Uterus (tissue), 4 donors: ENCODE measurements at places on chromosomes 11 and 22. TPM values are rescaled to one million over a fixed set of nuclear protein-coding genes. Genes with fewer than 3 reads are reported as not detected.

- no peak for DNase-seq
Measured at GRCh38 chr11:43904742-43905535, 24.3 kb downstream of the ALKBH3 start.

The TMEM179B gene
- total RNA-seq, result 83.8 TPM

- no peak for DNase-seq
Measured at GRCh38 chr11:11155962-11156815, 196.9 kb downstream of the CSNK2A3 start.

The KCNK4 gene
- total RNA-seq, result 0.76 TPM

The OR5A1 gene
- not detected for total RNA-seq

The API5 gene
- total RNA-seq, result 122 TPM

The DDTL gene
- 0.48 TPM for total RNA-seq

The OR52M1 gene
- not detected for total RNA-seq

- peak; percentile 84 for DNase-seq
Measured at GRCh38 chr11:12182676-12183541, 72.5 kb downstream of the MICAL2 start.

The C11orf87 gene
- total RNA-seq, result 0.09 TPM

DNA sequence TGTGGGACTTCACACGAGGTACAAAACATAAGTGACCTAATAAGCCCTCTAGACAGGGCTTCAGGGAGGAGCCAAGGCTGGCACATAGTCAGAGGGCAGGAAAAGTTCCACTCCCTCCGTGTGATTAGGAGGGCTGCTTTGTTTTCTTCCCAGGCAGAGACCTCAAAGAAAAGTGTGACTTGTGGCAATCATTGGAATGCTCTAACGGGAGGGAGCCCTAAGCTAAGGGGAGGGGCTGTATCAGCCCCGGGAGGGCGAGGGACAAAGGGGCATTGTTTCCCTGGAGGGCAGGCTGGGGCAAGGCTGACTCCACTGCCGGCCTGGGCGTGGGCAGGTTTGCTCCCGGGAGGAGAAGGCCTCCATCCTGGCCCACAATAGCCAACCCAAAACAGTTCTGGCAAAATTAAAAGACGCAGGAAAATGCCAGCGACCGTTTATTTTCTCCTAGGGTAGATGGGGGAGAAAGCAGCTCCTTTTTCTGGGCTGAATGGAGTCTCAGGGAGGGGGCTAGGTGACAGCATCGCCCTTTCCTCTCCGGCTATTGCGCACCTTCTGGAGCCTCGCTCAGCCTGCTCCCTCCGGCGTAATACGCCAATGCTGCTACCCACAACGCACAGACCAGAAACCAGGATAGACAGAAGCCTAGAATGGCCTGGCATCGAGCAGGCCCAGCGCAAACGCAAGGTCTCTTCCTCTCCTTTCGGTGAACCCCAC, 60.2 kb downstream of the ENDOD1 start:
- DNase-seq, result peak; percentile 40

DNA sequence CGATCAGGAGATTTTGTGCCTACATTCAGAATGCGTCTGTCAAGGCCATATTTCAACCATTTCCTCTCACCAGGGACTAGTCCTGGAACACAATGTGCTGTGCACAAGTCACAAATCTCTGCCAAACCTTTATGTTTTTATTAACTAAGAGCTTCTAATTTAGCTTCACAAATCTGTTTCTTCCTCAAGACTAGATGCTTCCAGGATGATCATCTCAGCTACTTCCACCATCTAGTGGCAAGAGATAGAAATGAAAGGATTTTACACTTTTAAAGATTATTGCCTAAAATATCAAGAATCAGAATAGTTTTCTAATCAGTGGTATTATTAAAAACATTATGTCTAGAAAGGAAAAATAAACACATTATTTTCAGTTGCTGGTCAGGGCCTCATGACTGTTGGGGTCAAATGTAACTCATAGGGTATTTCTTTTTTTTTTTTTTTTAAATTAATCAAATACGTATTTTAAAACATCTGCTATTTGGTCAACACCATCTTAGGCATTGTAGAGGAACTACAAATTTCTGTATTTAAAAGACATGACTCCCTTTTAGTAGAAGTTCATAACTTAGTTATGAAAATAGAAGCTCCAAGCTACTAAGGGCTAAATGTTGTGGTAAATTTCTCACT, 1102.6 kb downstream of the DLG2 start:
- DNase-seq, result no peak
